Glutamatergic neuron (in vitro differentiated cells): ENCODE measurements at places on chromosomes 12 and 14. TPM values are rescaled to one million over a fixed set of nuclear protein-coding genes. Genes with fewer than 3 reads are reported as not detected.

GRCh38 chr14:71688576-71688975, 243.7 kb upstream of the RGS6 start:
- no peak overlapping the region for H3K27ac ChIP-seq

GRCh38 chr12:128586451-128587029, 237.2 kb downstream of the SLC15A4 start:
- peaks cover 3% of the 10 kb centered on the region for H3K36me3 ChIP-seq
- H3K27ac ChIP-seq: no peak overlapping the region
- H3K4me3 ChIP-seq: no peak overlapping the region
- H3K4me1 ChIP-seq: peaks cover 20% of the 10 kb centered on the region

DNA sequence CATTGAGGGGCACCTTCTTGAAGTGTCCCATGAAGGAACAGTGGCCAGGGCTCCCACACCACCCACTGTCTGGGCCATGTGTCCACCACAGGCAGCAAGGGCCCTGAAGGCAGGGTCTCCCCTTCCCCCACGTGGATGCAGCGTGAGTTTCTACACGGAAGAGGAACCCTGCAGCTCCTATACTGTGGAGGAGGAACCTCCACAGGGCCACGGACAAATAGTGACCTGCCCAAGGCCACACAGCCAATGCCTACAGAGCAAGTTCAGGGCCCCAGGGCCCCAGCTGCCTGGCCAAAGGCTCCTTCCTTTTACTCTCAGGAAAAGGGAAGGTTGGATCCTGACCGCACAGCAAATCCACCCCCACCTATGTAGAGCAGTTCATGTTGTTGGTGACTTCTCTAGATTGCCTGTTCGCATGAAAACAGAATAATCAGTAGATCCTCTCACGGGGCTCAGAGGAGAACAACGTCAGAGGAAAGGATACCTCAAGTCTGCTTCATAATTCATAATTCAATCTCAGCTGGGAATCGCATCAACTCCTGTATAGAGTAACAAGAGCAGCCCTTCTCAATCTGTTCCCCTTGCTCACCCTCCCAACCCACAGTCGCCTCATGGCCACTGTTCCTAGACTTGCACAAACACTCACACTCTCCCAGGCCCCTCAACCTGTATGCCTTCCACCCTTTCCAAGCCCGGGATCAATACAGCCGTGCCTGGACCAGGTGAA, 11.1 kb upstream of the KRT73 start:
- H3K36me3 ChIP-seq: no peaks in the 10 kb centered on the region
- no peaks in the 10 kb centered on the region for H3K27me3 ChIP-seq

- peaks cover 13% of the 10 kb centered on the region for H3K27me3 ChIP-seq
- peaks cover 19% of the 10 kb centered on the region for H3K4me1 ChIP-seq
Observed at GRCh38 chr14:91417983-91418386, 365 bp upstream of the CCDC88C start.

- H3K27me3 ChIP-seq: peaks cover 28% of the 10 kb centered on the region
- H3K4me3 ChIP-seq: no peak overlapping the region
- peaks cover 10% of the 10 kb centered on the region for H3K4me1 ChIP-seq
- DNase-seq: no peak
- peaks cover 6% of the 10 kb centered on the region for H3K36me3 ChIP-seq
Observed at GRCh38 chr12:113461666-113462065, 10.0 kb downstream of the LHX5 start.

DNA sequence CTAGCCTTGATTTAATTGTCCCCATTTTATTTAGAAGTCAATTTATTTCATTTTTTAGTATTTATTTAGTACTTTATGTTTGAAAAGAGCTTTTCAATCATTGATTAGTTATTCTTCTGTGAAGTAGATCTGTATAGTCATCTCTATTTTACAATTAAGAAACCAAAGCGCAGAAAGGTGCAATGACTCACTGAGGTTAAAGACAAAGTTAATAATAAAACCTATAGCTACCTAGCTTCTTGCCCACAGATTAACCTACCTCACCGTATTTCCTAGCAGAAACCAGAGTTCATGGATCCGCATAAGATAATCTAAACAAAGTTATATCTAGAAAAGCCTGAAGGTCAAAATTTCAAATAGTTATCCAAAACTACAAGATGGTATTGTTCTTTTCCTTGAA, 176.4 kb downstream of the GRIN2B start:
- no peaks in the 10 kb centered on the region for H3K36me3 ChIP-seq
- H3K27ac ChIP-seq: no peak overlapping the region
- H3K4me3 ChIP-seq: no peak overlapping the region
- H3K27me3 ChIP-seq: no peaks in the 10 kb centered on the region
- no peaks in the 10 kb centered on the region for H3K4me1 ChIP-seq

DNA sequence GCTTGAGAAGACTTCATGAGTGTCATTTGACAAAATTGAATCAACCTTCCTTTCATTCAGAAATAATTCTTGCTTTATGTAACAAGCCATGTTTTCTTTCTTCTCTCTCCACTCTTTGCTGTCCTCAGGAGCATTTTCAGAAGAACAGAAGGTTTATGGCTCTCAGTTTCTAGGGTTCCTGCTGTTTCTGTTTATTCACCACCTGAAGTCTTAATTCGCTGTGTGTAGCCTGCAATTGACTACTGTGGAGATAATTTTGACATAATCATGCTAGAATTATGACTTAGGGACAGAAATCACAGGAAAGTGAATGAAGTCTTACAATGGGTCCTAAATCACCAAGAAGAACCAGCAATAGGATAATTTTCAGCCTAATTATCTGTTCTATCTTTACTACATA, 7.2 kb upstream of the PLEKHG7 start:
- H3K36me3 ChIP-seq: peaks cover 7% of the 10 kb centered on the region
- H3K4me1 ChIP-seq: no peaks in the 10 kb centered on the region
- no peak overlapping the region for H3K4me3 ChIP-seq
- H3K27me3 ChIP-seq: no peaks in the 10 kb centered on the region
- H3K27ac ChIP-seq: no peak overlapping the region

- H3K36me3 ChIP-seq: no peaks in the 10 kb centered on the region
- H3K4me1 ChIP-seq: peaks cover 32% of the 10 kb centered on the region
- no peak for DNase-seq
- no peak overlapping the region for H3K27ac ChIP-seq
Observed at GRCh38 chr14:34171431-34172172, 220.7 kb upstream of the EGLN3 start.

GRCh38 chr12:66941150-66941549, 262.3 kb upstream of the GRIP1 start:
- no peaks in the 10 kb centered on the region for H3K36me3 ChIP-seq
- no peak overlapping the region for H3K27ac ChIP-seq
- H3K27me3 ChIP-seq: no peaks in the 10 kb centered on the region
- no peak for DNase-seq

GRCh38 chr12:78191611-78192010, 360.9 kb downstream of the NAV3 start:
- peaks cover 6% of the 10 kb centered on the region for H3K4me1 ChIP-seq
- DNase-seq: no peak
- H3K4me3 ChIP-seq: no peak overlapping the region
- no peak overlapping the region for H3K27ac ChIP-seq

DNA sequence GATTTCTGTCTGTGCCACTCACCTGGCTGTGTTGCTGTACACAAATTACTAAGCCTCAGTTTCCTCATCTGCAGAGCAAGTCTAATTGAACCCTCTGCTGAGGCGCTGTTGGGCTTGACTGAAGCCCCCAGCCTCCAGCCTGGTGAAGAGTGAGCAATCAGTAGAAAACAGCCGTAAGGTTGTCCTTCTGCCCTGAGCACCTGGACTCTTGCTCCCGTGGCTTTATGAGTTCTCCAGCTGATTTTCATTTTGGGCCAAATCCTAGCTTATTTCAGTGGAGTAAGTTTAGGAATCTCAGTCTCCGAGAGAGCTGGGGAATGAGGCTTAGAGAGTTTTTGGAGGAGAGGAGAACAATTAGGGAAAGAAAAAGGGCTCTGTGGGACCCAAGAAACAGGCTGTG, 133.9 kb upstream of the EVL start:
- no peak overlapping the region for H3K27ac ChIP-seq
- H3K27me3 ChIP-seq: no peaks in the 10 kb centered on the region
- no peak overlapping the region for H3K4me3 ChIP-seq
- H3K36me3 ChIP-seq: peaks cover 14% of the 10 kb centered on the region

GRCh38 chr14:44782775-44783238, 178.9 kb downstream of the KLHL28 start:
- H3K36me3 ChIP-seq: no peaks in the 10 kb centered on the region
- no peak overlapping the region for H3K4me3 ChIP-seq
- H3K27me3 ChIP-seq: no peaks in the 10 kb centered on the region
- no peak overlapping the region for H3K27ac ChIP-seq
- no peak for DNase-seq
- H3K4me1 ChIP-seq: no peaks in the 10 kb centered on the region

GRCh38 chr12:130462558-130463274, 125.0 kb downstream of the PIWIL1 start:
- H3K4me3 ChIP-seq: no peak overlapping the region
- H3K27me3 ChIP-seq: peaks cover 6% of the 10 kb centered on the region
- H3K4me1 ChIP-seq: peaks cover 3% of the 10 kb centered on the region
- H3K27ac ChIP-seq: no peak overlapping the region

DNA sequence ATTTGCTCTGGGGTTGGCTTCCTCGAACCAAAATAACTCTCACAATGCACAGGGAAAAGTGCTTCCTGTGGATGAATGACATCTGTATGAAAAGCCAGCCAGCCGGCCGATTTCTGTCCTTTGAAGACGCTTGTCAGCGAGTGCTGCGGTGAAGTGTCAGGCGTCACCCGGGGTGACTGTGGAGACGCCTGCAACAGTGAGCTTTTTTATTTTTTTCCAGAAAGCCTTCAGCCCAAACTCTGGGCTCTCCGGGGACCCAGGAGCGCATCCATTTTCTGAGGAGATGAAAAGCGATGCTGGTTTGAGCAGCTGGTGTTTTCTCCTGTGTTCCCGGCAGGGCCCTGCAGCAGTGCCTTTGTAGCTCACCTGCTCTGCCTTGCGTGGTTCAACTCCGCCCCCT, 147.9 kb upstream of the MYL2 start:
- H3K27me3 ChIP-seq: peaks cover 3% of the 10 kb centered on the region
- peak overlapping the region; percentile 74 for H3K27ac ChIP-seq
- DNase-seq: peak; percentile 71
- peaks cover 29% of the 10 kb centered on the region for H3K4me1 ChIP-seq
- peak overlapping the region; percentile 1 for H3K4me3 ChIP-seq
- no peaks in the 10 kb centered on the region for H3K36me3 ChIP-seq

DNA sequence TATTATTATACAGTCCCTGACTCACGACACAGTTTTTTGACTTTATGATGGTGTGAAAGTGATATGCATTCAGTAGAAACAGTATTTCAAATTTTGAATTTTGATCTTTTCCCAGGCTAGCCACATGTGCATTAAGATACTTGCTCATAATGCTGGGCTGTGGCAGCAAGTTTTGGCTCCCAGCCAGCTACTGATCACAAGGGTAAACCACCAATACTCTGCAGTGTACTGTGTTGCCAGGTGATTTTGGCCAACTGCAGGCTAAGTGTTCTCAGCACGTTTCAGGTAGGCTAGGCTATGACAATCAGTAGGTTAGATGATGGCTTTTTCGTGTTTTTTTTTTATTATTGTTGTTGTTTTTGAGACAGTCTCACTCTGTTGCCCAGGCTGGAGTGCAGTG, 69.4 kb upstream of the ACTN1 start:
- peaks cover 7% of the 10 kb centered on the region for H3K27me3 ChIP-seq
- H3K4me3 ChIP-seq: no peak overlapping the region
- no peak overlapping the region for H3K27ac ChIP-seq
- peaks cover 3% of the 10 kb centered on the region for H3K4me1 ChIP-seq

- no peaks in the 10 kb centered on the region for H3K36me3 ChIP-seq
- no peak overlapping the region for H3K27ac ChIP-seq
- no peak for DNase-seq
- H3K4me3 ChIP-seq: no peak overlapping the region
- peaks cover 3% of the 10 kb centered on the region for H3K27me3 ChIP-seq
Observed at GRCh38 chr12:63319936-63320633, 169.1 kb upstream of the AVPR1A start.

DNA sequence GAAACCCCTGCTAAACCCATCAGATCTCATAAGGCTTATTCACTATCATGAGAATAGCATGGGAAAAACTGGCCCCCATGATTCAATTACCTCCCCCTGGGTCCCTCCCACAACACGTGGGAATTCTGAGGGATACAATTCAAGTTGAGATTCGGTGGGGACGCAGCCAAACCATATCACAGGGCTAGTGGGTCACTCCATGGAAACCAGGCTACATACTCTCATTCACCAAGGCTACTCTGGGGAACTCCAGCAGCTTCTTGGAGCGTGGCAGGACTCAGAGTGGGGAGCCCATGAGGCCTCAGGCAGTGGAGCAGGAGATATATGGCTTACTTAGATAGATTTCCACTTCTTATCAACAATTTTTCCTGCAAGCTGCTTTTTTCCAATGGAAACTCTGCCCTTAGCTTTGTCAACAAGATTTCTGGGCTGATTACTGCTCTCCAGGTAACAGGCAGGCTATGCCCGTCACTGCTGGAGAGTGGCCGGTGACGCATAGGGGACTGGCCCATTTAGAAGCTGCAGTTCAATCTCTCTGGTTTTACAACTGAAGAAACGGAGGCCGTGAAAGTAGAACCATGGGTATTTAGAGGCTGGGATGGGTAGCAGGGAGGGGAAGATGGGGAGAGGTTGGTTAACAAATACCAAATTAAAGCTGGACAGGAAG, 16.5 kb downstream of the VDR start:
- DNase-seq: no peak
- no peak overlapping the region for H3K4me3 ChIP-seq
- H3K4me1 ChIP-seq: no peaks in the 10 kb centered on the region
- no peaks in the 10 kb centered on the region for H3K36me3 ChIP-seq
- no peak overlapping the region for H3K27ac ChIP-seq

DNA sequence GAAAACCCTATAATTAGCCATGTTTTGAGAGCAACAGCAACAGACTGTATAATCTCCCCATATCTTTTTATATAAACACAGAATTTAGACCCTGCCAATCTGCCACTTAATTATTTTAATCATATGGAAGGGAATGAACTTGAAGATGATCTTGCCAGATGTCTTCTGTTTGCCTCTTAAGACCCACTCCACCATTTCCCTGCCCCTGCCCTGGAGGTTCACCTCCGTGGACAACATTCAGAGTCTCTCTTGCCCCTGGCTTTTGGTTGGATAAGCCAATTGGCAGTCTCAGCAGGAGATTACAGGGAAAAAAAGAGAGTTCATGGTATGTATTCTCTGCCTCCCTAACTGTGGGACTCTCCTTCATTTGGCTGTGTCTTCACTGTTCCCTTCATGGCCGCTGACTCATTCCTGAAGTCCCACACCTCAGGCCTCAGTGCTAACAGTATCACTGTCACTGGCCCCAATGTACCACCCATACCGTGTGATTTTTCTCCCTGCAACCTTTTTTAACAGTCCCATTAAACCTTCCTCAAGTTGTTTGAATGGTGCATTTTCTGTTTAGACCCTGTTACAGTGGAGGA, 184.8 kb downstream of the PIK3C2G start:
- peaks cover 2% of the 10 kb centered on the region for H3K27me3 ChIP-seq
- H3K4me1 ChIP-seq: no peaks in the 10 kb centered on the region
- no peaks in the 10 kb centered on the region for H3K36me3 ChIP-seq
- no peak overlapping the region for H3K27ac ChIP-seq
- DNase-seq: no peak

GRCh38 chr12:14846042-14846587, 2.8 kb upstream of the ART4 start:
- no peak overlapping the region for H3K27ac ChIP-seq
- no peaks in the 10 kb centered on the region for H3K36me3 ChIP-seq
- no peaks in the 10 kb centered on the region for H3K4me1 ChIP-seq
- H3K4me3 ChIP-seq: no peak overlapping the region
- peaks cover 1% of the 10 kb centered on the region for H3K27me3 ChIP-seq

The KRT5 gene
- not detected for total RNA-seq

The FGF23 gene
- total RNA-seq: not detected

The AQP6 gene
- 0.37 TPM for total RNA-seq
